Suppressor macrophage (primary cell): ENCODE measurements at places on chromosomes 5 and 9.

GRCh38 chr5:111922344-111922743 lies 165.3 kb upstream of the NREP start:
- DNase-seq, result no peak

DNA sequence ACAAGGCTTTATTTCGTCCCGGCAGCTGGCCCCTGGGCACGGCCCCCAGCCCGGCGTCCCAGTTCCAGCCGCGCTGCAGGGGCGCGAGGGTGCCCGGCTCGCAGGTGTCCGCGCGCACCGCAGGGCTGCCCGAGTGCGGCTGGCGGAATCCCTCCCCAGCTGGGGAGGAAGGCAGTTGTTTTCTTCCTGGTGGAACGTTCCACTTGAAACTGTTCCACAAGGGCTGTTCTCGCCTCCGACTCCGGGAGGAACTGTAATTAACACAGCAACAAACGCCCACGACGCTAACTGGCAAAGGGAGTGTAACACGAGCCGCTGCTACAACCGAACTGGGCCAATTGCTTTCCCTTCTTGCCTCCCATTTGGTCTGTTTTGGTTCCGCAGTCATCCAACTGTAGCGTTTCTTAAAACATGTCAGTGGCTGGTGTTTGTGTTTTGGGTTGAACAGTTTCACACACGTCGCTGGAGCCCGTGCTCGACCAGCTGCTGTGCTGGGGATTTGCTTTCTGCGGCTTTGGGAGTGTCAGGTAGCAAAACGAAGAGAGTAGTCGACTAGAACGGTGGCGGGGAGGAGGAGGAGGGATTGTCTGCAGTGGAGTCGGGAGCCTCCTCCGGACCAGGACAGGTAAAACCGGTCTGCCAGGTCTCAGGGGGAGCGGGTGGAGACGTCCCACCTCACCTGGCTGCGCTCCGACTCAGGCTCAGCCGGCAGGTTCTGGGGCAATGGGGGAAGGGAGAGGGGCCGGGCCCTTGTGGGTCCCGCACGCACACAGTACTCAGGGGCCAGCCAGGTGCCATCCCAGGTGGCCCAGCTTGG lies 131.6 kb upstream of the NIPBL start:
- peak; percentile 79 for DNase-seq

DNA sequence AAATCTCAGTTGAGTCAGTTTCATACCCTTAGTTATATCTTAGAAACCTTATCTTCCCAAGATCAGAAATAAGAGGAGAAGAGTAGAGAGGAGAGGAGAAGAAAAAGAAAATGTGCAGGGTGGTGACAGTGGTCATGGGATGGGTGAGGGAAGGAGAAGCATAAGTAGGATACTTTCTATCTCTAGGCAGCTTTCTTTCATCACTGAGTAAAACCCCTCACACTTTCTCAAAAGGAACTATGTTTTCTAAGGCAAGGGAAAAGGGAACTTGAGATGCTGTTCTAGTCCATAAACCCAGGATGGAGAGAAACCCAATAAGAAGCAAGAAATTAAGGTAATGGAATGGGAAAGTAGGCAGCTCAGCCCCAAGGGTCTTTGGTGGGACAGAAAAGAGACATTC lies 225.3 kb downstream of the MCTP1 start:
- DNase-seq, result peak; percentile 15

GRCh38 chr5:135064235-135064570 lies 30.2 kb upstream of the PITX1 start:
- DNase-seq, result no peak
